ENCODE measurements at places on chromosomes 13 and 19.

GRCh38 chr19:23365222-23365621, 30.0 kb downstream of the ZNF91 start:
- peaks cover 72% of the 10 kb centered on the region for H3K36me3 ChIP-seq
- no peak overlapping the region for H3K27ac ChIP-seq
- DNase-seq: no peak
- H3K4me1 ChIP-seq: no peaks in the 10 kb centered on the region

DNA sequence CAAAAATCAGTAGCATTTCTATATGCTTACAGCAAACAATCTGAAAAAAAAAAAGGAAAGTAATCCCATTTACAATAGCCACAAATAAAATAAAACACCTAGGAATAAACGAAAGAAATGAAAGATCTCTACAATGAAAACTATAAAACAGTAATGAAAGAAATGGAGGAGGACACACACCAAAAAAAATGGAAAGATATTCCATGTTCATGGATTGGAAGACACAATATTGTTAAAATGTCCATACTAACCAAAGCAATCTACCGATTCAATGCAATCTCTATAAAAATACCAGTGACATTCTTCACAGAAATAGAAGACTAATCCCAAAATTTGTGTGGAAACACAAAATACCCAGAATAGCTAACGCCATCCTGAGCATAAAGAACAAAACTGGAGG, 4.7 kb downstream of the FCGBP start:
- no peaks in the 10 kb centered on the region for H3K4me1 ChIP-seq
- no peaks in the 10 kb centered on the region for H3K27me3 ChIP-seq
- no peak for DNase-seq
- no peak overlapping the region for H3K4me3 ChIP-seq

DNA sequence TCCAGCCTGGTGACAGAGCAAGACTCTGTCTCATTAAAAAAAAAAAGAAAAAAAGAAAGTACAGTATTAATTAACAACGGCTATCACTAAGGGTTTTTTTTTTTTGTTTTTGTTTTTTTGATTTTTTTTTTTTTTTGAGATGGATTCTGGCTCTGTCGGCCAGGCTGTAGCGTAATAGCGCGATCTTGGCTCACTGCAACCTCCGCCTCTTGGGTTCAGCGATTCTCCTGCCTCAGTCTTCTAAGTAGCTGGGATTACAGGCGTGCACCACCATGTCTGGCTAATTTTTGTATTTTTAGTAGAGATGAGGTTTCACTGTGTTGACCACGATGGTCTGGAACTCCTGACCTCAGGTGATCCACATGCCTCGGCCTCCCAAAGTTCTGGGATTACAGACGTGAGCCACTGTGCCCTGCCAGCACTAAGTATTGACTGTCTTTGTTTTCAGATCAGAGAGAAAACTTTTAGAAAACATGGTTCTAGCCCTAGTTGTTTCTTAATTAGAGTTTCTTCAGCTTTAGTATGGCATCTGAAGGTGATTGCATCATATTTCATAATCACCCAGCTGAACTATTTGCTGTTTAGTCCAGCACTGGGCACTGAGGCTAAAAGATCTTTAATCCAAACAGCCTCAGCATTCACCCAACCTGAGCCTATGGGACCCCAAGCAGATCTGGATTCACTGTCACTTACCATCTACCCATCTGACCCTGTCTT, 2.7 kb upstream of the GATAD2A start:
- no peak for DNase-seq
- H3K27me3 ChIP-seq: no peaks in the 10 kb centered on the region
- H3K27ac ChIP-seq: no peak overlapping the region
- H3K36me3 ChIP-seq: peaks cover 2% of the 10 kb centered on the region
- H3K4me1 ChIP-seq: peaks cover 8% of the 10 kb centered on the region
- H3K4me3 ChIP-seq: no peak overlapping the region

- peaks cover 3% of the 10 kb centered on the region for H3K4me1 ChIP-seq
- no peaks in the 10 kb centered on the region for H3K27me3 ChIP-seq
- no peak for DNase-seq
- H3K27ac ChIP-seq: no peak overlapping the region
- peaks cover 3% of the 10 kb centered on the region for H3K36me3 ChIP-seq
Measured at GRCh38 chr13:51623473-51623872, 39.2 kb downstream of the WDFY2 start.

DNA sequence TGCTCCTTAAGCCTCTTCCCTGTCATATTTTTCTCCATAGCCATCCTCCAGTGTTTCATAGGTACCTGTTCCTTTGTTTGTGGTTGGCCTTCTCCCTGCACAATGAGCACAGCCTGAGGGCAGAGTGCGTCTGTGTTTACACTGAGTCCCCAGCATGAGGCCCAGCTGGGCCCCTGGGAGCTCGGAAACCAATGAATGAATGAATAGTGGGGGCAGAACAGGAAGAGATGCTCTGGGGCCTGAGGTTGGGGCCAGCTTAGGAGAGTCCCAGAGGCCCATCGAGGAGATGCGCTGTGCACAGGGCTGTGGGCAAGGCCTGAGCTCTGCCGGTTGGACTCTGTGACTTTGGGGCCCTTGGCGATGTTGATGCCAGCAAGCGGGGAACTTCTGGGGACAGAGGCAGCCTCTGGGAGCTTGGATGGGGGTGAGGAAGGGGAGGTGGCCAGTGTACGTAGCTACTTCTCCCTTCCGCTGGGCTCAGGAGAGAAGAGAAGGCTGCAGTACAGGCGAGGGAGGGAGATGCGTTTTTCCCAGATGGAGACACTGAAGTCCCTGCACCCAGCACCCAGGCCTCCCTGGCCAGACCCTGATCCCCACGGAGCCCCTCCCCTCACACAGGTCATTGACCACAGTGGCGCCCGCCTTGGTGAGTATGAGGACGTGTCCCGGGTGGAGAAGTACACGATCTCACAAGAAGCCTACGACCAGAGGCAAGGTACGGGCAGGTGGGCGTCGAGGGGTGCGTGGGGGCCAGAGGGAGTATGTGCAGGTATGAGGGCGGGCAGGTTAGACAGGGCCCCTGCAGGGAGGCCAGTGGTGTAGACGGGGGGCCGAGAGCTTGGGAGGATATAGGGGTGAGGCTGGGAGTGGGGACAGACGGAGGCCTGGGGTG, 5.1 kb downstream of the TBCB start:
- no peak for DNase-seq
- peaks cover 27% of the 10 kb centered on the region for H3K36me3 ChIP-seq
- H3K4me1 ChIP-seq: peaks cover 12% of the 10 kb centered on the region
- no peaks in the 10 kb centered on the region for H3K27me3 ChIP-seq

DNA sequence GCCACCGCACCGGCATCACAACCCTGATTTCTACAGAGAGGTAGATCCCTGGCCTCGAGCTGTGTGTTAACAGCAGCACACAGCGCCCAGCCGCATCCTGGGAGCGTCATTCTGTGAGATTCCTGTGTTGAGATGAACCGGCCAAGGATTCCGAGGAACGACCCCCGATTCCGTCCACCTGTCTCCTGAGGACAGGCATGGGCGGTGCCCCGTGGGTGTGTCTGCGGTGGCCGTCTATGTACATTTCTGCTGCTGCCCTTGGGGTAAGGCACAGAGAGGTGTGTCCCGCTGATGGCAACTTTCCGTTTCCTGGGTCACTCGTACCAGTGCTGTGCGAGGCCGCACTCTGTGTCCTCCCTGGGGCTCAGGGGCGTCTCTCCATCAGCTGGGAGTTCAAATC, 16.1 kb upstream of the F2RL3 start:
- H3K4me1 ChIP-seq: no peaks in the 10 kb centered on the region
- H3K4me3 ChIP-seq: no peak overlapping the region
- H3K27ac ChIP-seq: no peak overlapping the region
- no peaks in the 10 kb centered on the region for H3K27me3 ChIP-seq
- DNase-seq: no peak

- H3K4me3 ChIP-seq: no peak overlapping the region
- peaks cover 2% of the 10 kb centered on the region for H3K4me1 ChIP-seq
- no peaks in the 10 kb centered on the region for H3K36me3 ChIP-seq
Measured at GRCh38 chr19:1889907-1890306, 4.6 kb upstream of the ABHD17A start.

DNA sequence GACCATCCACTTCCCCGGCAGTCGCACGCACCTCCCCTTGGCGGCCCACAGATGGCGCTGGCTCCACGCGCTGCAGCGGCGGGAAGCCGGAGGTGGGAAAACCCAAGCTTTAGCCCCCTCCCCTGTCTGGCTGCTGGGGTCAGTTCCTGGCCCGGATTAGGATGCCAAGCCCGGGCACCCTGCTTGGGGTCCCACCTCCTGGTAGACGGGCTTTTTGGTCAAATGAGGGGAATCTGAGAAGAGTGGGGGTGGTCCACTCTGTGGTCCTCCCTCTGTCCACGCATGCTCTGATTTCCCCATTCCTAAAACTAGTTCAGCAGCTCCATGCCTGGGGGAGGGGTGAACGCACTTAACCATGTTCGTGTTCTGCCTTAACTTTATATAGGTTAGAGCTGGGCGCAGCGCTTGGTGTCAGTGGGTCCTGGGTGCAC, 8.1 kb upstream of the ADGRE2 start:
- no peaks in the 10 kb centered on the region for H3K27me3 ChIP-seq
- H3K4me1 ChIP-seq: no peaks in the 10 kb centered on the region
- no peak overlapping the region for H3K4me3 ChIP-seq
- peak; percentile 50 for DNase-seq
- H3K36me3 ChIP-seq: no peaks in the 10 kb centered on the region

- H3K4me3 ChIP-seq: no peak overlapping the region
- no peaks in the 10 kb centered on the region for H3K27me3 ChIP-seq
- H3K36me3 ChIP-seq: peaks cover 8% of the 10 kb centered on the region
- H3K27ac ChIP-seq: no peak overlapping the region
Measured at GRCh38 chr19:1244693-1245451, 3.3 kb downstream of the ATP5F1D start.

DNA sequence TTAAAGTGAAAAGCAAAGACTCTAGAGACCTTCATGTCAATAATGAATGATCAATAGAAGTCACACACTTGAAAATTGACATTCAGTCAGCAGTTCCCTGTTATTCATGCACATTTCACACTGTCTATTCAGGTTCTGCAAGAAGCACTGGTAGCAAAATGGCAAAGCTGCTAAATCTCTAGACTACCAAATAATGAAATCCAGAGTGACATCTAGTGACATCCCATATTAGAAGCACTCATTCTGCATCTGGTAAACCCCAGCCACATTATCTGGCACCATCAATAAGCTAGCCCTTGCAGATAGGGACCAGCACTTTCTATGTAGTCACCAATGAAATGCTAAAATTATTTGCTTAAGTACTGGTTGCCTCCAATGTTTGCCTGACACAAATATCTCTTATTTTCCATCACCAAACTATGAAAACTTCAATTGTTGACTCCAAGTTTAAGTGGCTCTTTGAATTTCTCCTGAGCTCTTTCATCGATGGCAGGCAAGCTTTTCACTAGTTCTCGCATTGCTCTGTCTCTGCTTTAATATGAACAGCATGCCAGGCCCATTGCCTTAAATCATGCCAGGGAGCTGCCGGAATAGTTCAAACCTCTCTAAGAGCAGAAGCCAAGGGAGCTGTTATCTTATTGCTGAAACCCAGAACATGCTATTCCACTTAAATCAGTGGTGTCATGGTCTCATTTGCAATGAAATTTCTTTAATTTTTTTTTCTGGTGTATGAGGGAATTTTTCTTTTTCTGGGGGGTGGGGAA, 409.9 kb downstream of the MZT1 start:
- no peaks in the 10 kb centered on the region for H3K36me3 ChIP-seq
- peaks cover 5% of the 10 kb centered on the region for H3K4me1 ChIP-seq
- no peaks in the 10 kb centered on the region for H3K27me3 ChIP-seq
- H3K4me3 ChIP-seq: no peak overlapping the region
- DNase-seq: no peak
- no peak overlapping the region for H3K27ac ChIP-seq

DNA sequence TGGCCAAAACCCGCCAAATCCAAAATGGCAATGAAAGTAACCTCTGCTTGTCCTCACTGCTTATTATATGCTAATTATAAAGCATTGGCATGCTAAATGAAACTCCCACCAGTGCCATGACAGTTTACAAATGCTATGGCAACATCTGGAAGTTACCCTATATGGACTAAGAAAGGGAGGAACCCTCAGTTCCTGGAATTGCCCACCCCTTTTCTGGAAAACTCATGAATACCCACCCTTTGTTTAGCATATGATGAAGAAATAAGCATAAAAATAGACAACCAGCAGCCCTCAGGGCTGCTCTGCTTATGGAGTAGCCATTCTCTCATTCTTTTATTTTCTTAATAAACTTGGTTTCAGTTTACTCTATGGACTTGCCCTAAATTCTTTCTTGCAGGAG, 269.8 kb downstream of the OLFM4 start:
- no peak overlapping the region for H3K4me3 ChIP-seq
- H3K27me3 ChIP-seq: no peaks in the 10 kb centered on the region
- no peak overlapping the region for H3K27ac ChIP-seq
- no peaks in the 10 kb centered on the region for H3K4me1 ChIP-seq
- no peak for DNase-seq
- no peaks in the 10 kb centered on the region for H3K36me3 ChIP-seq

- H3K27me3 ChIP-seq: no peaks in the 10 kb centered on the region
- DNase-seq: no peak
- H3K4me3 ChIP-seq: no peak overlapping the region
Measured at GRCh38 chr13:62525652-62526051, 1110.0 kb upstream of the PCDH20 start.

DNA sequence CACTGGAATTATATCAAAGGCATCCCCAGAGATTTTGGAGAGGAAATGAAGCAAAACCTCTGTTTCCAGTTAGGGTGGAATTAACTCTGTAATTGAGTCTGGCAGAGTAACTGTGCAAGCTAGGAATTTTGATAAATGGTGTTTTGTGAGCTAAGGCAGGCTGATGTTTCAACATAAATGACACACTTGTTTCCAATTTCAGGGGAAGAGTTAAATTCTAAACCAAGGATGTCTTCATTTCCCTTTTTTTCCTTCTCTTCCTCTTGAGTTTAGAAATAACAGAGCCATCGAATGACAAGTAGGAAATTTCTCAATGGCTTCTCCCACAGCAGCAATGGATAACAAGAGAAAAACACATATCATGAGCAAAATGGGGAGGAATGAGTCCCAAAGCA, 131.2 kb downstream of the IRS2 start:
- no peaks in the 10 kb centered on the region for H3K4me1 ChIP-seq
- no peak for DNase-seq
- no peaks in the 10 kb centered on the region for H3K27me3 ChIP-seq
